NCI-H748 treated with DMSO at 0.1 percent for 48 hours (cell line): ENCODE measurements at places on chromosomes 2 and 18.
A peak's percentile ranks its signal among the peaks of the same experiment; 100 is the strongest.

- DNase-seq: no peak
Measured at GRCh38 chr2:103656558-103656957, 894.7 kb downstream of the TMEM182 start.

DNA sequence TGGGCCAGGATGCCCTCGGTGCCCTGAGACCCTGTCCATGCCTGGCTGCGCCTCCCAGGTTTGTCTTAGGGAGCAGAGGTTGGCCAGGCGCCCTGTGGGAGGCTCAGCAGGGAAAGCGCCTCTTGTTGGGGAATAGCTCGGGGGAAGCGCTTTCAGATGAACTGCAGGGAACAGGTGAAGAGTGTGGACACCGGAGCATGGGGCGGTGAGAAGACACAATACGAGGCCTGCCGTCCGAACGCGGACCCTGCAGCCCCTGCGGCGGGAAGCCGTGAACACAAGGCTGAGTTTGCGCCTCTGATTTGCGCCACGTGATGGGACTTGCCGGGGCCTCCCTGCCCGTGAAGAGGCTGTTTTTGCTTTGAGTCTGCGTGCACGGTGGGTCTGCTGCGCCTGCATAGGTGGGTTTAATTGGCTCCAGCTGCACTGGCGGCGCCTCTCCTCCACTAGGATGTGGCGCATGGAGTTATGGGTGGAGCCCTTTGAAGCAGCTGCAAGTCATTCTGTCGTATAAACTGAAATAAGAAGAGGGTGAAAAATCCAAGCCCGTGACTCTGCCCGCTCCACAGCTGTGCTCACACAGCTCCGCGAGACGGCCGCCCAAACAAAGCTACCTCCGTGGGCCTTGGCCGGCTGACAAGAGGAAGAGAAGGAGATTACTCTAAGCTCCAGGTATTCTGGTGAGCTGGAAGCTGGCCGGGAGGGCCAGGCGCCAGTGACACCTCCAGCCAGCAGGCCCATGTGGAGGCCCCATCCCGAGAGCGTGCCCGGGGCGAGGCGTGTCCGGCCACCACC is 103.5 kb upstream of the CTDP1 start:
- peak; percentile 42 for DNase-seq

DNA sequence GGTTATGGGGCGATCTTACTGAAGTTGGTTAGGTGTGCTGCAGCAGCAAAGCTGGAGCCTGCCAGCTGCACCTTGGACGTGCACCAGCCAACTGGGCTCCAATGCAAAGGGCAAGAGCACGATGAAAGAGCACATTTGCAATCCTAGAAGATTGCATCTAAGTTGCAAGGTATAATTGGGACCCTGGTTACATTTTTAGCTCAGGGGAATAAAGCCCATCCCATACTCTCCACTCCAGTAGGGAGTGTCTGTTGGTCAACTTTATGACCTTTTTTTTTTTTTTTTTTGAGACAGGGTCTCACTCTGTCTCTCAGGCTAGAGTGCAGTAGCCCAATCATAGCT is 22.2 kb upstream of the GPR55 start:
- no peak for DNase-seq

DNA sequence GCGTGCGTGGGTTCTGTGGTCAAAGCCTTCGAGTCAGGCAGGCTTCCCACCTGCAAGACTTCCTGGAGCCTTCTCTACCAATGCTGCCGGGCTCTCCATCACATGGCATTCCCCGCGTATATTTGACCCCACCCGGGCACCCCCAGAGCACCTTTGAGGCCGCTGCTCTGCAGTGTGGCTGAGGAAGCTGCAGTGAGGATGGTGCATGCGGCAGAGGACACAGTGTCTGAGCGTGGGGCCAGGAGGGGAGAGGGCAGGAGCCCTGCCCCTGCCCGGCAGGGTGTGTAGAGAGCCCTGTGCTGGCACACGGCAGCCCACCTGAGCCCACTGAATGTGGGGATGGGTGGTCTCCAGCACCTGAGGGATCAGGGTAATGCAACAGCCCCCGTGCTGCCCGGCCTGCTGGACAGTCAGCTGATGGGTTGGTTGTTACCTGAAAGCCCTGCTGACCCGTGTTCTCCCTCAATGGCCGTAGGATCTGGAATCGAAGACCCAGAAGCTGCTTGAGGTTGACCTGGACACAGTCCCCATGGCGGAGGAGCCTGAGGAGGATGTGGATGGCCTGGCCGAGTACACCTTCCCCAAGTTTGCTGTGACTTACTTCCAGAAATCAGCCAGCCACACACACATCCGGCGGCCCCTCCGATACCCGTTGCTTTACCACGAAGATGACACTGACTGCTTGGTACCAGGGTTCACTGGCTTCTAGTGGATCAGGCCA is 36.8 kb upstream of the GPR17 start:
- DNase-seq: no peak

GRCh38 chr18:48274301-48274700 is 134.9 kb downstream of the ZBTB7C start:
- no peak for DNase-seq

DNA sequence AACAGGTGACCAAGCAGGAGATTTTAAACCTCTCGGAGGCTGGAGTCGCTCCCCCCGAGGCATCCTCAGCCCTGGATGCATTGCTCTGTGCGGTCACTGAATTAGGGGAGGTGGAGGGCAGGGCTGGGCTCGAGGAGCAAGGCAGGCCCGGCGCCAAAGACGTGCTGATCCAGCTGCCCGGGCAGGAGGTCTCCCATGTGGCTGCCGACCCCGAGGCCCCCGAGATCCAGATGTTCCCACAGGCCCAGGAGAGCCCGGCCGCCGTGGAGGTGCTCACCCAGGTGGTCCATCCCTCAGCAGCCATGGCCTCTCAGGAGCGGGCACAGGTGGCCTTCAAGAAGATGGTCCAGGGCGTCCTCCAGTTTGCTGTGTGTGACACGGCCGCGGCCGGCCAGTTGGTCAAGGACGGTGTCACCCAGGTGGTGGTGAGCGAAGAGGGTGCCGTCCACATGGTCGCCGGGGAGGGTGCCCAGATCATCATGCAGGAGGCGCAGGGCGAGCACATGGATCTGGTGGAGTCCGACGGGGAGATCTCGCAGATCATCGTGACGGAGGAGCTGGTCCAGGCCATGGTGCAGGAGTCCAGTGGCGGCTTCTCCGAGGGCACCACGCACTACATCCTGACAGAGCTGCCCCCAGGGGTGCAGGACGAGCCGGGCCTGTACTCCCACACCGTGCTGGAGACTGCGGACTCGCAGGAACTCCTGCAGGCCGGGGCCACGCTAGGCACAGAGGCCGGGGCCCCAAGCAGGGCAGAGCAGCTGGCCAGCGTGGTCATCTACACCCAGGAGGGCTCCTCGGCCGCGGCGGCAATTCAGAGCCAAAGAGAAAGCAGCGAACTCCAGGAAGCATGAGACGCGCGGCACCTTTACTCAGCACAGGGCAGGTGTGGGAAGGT is 145.1 kb downstream of the PTGR3 start:
- DNase-seq: no peak

DNA sequence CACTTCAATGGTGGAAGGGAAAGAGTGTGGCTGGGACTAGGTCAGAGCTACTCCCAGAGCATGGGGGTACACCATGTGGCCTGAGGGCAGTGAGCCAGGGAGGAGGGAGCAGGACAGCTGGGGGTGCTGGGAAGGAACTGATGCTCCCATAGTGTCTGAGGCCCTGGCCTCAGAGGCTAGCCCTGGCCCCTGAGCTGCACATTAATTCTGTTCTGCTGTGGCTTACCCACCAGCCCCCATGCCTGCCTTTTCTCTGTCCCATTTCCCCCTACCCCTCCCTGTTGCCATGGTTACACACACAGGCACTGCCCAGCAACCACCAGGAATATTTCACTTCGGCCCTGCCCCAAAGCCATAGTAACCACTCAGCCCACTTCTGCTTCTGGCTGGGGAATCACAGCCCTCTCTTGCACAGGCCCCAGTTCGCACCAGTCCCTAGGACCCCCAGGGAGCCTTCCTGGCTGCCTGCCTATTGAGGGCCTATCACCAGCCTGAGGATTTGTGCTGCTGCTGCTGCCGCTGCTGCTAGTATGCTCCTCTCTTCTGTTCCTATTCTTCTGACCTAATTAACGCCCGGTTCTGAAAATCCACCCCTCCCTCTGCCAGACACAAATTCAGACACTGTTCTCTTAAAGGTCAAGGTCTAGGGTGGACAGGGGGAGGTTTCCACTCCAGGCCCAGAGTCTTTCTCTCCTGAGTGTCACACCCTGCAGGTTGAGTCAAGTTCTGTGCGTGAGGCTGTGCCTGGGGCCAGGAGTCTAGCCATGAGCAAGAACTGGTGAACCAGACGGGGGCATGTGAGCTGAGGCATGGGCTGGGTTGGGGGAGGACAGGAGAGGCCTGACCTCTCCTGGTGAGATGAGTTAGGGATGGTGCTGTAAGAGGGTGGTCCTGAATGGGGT is 87.1 kb upstream of the MCFD2 start:
- DNase-seq: no peak

- DNase-seq: no peak
Measured at GRCh38 chr2:96264656-96265348, 995 bp downstream of the TMEM127 start.

GRCh38 chr2:84314901-84315330 is 144.2 kb downstream of the SUCLG1 start:
- DNase-seq: peak; percentile 64

DNA sequence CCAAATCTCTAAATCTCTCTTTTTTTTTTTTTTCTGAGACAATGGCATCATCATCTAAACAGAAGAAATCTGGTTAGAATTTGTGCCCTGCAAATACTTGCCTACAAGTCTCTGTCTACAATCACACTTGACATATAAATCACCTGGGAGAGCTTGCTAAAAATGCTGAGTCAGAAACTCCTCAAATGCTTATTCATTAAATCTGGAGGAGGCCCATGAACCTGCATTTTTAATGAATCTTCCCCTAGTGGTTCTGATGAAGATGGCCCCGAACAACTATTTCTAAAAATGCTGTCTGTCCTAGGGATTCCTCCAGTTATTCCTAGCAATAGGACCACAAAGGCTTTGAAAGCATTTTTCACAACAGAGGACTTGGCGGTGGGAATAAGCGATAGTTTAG is 1.6 kb upstream of the CSRNP3 start:
- no peak for DNase-seq
